ENCODE measurements at places on chromosomes 2 and 18.

GRCh38 chr2:132623096-132623839, 46.7 kb downstream of the LYPD1 start:
- no peak for DNase-seq

GRCh38 chr2:232835687-232836208, 34.3 kb upstream of the SNORC start:
- DNase-seq = no peak

- DNase-seq = no peak
These were observed 18.5 kb upstream of the EML6 start for GRCh38 chr2:54704688-54705605.

DNA sequence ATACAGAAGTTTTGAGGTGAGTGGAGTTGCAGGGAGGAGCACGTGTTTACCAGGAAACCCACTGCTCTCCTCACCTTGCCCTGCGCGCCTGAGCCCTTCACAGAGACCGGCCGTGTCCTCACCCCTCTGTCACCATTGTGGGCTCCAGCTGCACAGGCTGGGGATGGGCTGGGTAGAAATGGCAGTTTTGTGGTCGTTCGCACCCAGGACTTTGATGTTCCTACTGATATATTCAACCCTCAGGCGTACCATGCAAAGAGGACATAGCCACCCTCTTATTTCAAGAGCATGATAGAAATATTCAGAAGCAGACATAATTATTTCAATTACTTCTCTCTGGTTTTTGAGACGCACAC, 78.2 kb downstream of the GBX2 start:
- DNase-seq = no peak

- DNase-seq = no peak
These were observed 2158.6 kb upstream of the PIK3C3 start for GRCh38 chr18:39796393-39796792.

DNA sequence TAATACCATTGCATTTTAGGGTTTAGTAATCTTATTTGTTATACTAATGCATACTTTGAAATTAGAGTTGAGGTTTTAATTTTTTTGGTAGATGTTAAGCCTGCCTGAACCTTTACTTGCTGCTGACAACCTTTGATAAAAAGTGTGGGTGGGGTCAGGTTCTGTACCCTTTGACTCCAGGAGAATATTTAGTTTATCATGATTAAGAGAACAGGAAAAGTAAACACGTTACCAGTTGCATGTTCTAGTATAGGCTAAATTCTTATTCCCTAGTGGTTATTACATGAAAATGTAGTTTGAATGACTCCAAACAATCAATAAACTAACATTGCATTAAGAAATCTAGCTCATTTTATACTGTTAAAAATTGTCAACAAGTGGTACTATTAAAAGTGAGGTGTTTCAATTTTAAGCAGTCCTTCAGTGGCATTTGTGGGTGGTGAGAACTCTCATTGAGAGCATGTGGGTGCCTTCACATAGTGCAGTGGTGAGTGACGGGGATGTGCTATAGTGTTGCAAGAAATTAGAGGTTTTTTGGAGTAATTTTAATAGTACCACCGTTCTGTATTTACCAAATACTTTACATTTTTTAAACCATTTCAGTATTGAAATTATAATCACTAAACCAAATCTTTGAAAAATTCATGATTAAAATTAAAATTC, 29.9 kb downstream of the PHLPP1 start:
- DNase-seq = no peak

- DNase-seq = no peak
These were observed 78.5 kb downstream of the PMS1 start for GRCh38 chr2:189862751-189863150.

GRCh38 chr2:239309398-239310245, 91.2 kb downstream of the HDAC4 start:
- DNase-seq = no peak

DNA sequence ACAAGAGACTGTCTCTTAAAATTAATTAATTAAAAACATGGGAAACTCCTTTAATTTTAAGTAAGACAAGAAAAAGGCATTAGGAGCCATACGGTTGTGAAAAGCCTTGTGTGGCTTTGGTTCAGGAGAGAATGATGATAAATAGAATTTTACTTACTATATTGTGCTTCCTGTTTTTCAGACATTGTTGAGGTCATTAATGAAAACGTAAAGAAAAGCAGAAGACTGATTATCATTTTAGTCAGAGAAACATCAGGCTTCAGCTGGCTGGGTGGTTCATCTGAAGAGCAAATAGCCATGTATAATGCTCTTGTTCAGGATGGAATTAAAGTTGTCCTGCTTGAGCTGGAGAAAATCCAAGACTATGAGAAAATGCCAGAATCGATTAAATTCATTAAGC, 10.7 kb upstream of the IL1RL2 start:
- DNase-seq = no peak

GRCh38 chr2:8986327-8986976, 17.0 kb downstream of the MBOAT2 start:
- no peak for DNase-seq

- no peak for DNase-seq
These were observed 253.4 kb upstream of the ZSWIM2 start for GRCh38 chr2:187102381-187102780.

GRCh38 chr2:120613742-120614571, 121.7 kb upstream of the GLI2 start:
- no peak for DNase-seq

- DNase-seq = no peak
These were observed 383.3 kb upstream of the ETAA1 start for GRCh38 chr2:67013821-67014220.

- no peak for DNase-seq
These were observed 26.6 kb upstream of the SPRED2 start for GRCh38 chr2:65458999-65459398.

DNA sequence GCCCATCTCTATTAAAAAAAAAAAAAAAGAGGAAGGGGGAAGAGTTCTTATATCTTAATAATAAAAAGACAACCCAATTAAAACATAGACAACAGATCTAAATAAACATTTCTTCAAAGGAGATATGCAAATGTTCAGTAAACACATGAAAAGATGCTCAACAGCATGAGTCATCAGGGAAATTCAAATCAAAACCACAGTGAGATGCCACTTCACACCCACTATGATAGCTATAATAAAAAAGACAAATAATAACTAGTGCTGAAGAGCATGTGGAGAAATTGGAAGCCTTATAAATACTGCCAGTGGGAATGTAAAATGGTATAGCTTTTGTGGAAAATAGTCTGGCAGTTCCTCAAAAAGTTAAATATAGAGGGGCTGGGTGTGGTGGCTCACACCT, 61.5 kb upstream of the CYP20A1 start:
- no peak for DNase-seq

- DNase-seq = no peak
These were observed 1.1 kb downstream of the TMEM169 start for GRCh38 chr2:216082805-216083204.

DNA sequence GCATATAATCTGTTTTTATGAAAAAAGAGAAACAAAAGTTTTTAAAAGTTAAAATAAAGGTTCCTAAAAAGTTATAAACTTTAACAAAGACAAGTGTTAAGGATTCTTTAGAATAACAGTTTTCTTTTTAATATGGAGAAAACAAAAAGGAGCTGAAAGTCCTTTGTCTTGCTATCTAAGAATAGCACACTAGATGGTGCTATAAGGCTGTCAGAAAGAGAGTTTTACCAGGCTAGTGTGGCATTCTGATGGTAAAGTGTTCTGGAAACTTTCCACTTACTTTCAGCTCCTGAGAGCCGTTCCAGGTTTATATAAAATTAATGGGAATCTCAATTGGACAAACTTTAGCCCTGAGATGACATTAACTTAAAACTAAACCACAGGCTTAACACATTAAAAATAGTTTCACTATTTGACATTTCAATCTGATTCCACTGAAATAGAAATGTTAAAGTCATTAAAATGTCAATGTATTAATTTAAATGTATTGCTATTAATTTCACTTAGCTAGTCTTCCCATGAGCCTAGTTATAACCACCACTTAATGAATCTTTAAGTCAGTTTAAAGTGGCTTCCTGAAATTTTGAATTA, 3.7 kb downstream of the FBXO48 start:
- no peak for DNase-seq

GRCh38 chr2:236731767-236732580, 162.3 kb downstream of the ACKR3 start:
- DNase-seq = no peak

DNA sequence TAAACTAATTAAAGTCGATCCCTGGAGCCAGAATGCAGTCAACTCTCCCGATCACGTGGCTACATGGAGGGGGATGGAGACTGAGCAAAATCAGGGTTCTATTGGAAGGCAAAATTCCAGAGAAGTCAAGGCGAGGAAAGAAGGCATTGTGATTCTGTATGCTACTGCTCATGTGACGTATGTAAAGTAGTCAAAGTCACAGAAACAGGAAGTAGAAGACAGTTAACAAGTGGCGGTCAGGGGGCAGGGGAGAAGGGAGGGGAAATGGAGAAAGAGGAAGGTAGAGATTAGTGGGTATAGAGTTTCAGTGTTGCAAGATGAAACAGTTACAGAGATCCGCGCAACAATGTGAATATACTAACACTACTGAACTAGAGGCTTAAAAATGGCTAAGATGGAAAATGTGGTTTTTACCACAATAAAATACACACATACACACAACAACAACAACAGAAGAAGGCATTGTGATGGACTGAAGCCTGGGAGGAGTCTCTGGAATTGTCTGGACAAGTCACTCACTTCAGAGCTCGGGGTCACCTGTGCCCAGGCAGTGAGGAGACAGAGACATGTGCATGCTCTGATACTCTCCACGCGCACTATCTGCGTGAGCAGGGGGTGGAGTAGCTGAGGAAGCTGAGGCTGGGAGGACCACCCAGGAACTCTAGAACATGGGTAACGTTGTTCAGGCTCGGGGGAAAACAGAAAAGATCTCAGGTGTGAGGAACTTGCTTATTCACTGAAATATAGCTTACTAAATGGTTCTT, 89.9 kb upstream of the CDCA7 start:
- DNase-seq = no peak

DNA sequence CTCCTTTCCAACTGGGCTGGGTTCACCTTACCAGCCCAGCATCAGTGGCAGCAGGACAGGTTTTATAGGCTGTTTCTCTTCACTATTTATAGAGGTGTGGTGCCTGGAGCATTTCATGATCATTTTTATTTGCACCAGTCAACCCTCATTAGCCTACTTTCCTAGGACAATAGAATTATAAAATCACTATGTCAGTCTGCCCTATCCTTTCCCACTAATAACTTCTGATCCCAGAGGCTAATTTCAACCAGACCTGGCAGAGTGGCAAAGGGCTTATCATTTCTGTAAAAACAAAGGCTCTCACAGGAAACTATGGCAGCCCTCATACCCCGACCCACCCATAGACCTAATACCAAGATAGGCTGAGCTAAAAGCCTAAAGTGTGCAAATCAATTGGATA, 243.5 kb upstream of the TMEFF2 start:
- DNase-seq = no peak

GRCh38 chr18:74682991-74683297, 85.3 kb downstream of the ZNF407 start:
- no peak for DNase-seq

- DNase-seq = no peak
These were observed 54.0 kb downstream of the SCG2 start for GRCh38 chr2:223548194-223548593.

DNA sequence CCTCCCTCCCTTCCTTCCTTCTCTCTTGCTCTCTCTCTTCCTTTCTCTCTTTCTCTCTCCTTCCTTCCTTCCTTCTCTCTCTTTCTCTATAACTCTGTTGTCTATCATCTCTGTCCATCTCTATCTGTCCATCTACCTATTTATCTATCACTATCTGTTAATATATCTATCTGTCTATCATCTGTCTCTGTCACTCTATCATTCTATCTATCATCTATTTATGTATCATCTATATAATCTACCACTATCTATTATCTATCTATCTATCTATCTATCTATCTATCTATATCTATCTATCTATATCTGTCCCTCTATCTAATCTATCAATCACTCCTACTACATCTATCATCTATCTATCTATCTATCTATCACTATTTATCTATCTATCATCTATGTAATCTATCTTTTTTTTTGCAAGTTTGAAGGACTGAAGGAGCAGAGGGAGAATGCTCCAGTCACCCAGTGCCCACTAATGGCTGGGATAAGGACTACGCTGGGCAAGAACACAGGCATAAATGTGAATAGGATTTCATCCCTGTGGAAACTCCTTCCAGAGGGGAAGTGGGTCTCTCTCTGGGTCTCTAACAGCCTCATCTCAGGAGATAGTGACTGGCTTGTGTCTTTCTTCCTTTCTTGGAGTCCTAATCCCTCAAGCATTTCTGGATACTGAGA, 427.0 kb downstream of the LPIN1 start:
- DNase-seq = no peak

DNA sequence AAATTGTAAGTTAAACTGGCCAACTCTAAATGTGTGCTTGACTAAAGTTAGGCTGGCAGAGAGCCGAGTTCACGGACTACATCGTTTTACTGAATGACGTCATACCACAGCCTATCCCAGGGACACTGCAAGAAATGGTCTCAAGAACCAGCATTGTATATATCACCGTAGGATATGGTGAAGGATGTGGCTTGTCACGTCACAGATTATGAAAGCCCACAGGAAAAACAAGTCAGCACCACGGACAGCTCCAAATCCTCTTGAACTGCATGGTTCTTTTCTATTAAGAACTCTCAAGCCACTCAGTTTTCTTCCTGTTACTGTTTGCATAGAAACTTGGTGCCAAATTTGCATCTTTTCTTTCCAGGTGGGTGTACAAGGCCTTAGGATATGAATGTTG, 85.1 kb upstream of the ACAA2 start:
- peak; percentile 28 for DNase-seq

GRCh38 chr18:11489266-11489899, 120.0 kb upstream of the SLC35G4 start:
- DNase-seq = no peak

GRCh38 chr18:677951-678381, 20.5 kb downstream of the TYMS start:
- DNase-seq = no peak

- no peak for DNase-seq
These were observed 860.4 kb upstream of the CRIM1 start for GRCh38 chr2:35495182-35495581.

DNA sequence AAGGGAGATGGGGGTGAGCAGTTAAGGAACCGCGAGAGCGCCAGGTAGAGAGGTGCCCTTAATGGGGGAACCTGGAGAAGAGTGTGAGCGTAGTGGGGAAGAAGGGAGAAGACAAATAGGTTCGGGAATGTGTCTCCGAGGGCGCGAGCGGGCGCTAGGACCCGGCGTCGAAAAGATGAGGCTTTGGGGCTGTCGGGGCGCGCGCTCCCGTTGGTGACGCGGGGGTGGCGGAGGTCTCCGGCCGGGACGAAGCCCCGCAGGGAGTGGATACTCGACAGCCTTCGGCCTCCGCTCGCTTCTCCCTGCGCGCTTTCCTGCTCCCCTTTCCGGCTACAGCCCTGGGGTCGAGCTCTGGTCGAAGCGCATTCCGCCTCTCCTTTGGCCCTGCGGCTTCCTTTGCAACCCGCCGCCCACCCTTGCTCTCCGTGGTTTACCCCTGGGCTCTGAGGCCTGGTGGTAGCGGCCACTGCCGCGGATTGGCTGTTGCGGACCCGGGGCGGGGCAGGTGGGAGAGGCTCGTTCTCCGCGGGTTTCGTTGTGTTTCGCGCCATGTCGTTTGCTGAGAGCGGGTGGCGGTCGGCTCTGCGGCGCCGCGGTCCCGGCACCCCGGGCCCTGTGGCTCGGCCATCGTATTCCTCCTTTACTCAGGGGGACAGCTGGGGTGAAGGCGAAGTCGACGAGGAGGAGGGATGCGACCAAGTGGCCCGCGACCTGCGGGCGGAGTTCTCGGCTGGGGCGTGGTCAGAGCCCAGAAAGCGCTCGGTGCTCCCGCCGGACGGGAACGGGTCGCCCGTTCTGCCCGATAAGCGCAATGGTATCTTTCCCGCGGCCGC, at the start of gene ARL6IP6:
Gene ARL6IP6, plus strand, starts transcription at position 545 of the 833 bp plus-strand sequence. Its CDS starts 5 bp downstream, at position 550.
- DNase-seq = peak; percentile 89

Data from stimulated activated CD4-positive, alpha-beta T cell treated with anti-CD3 and anti-CD28 coated beads, Interleukin-1b, Interleukin-23, amount 100 ng/mL, for 24 hours (primary cell).